ENCODE measurements at places on chromosomes 13 and 19.

DNA sequence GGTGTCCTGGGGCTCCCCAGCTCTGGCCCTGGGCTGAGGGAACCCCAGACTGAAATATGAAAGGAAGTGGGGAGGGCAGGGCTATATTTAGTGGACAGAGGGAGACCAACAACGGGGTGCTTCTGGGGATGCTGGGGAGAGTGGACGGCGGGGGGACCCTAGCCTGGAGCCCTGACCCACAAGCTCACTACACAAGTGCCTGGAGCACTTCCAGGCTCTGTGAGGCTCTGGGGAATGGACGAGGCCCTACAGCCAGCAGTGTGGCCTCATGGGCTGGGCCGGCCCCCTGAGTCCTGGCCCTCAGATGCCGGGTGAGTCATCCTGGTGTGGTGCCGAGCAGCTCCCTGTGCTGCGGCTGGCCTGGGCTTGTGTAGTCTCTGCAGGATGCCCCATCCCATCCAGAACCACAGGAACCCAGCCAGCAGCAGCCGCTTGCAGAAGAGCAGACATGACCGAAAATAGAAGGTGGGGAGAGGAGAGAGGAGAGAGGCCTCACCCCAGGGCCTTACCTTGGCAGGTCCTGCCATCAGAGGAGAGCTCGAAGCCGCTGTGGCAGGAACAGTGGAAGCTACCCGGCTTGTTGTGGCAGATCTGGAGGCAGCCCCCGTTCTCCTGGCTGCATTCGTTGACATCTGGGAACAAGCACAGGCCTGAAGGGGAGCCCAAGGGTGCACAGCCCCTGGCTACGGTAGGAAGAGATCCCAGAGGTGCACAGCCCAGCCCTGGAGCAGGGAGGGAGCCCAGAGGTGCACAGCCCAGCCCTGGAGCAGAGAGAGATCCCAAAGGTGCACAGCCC, 26.1 kb downstream of the GAS6 start:
- no peak for DNase-seq

- no peak for DNase-seq
These were observed at the start of gene TNFSF11 for GRCh38 chr13:42574011-42574410. Gene TNFSF11, plus strand, starts transcription at chr13:42574152. Its CDS starts 152 bp downstream, at chr13:42574304.

DNA sequence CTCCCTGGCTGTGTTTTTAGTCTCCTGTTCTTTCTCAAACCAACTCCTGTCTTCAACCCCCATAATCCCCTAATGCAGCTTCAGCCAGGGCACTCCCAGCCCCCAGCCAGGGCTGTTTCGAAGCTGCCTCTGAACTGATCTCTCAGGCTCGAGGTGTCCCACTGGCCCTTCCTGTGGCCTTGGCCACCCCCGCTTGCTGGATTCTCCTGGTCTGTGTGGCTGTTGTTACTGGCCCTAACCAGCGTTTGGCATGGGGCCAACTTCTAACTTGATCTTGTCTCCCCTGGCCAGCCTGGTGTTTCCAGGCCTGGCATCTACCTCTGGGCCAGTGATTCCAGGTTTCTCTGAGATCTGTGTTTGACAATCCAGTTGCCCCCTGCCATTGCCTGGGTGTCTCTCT, 11.0 kb downstream of the XAB2 start:
- no peak for DNase-seq

DNA sequence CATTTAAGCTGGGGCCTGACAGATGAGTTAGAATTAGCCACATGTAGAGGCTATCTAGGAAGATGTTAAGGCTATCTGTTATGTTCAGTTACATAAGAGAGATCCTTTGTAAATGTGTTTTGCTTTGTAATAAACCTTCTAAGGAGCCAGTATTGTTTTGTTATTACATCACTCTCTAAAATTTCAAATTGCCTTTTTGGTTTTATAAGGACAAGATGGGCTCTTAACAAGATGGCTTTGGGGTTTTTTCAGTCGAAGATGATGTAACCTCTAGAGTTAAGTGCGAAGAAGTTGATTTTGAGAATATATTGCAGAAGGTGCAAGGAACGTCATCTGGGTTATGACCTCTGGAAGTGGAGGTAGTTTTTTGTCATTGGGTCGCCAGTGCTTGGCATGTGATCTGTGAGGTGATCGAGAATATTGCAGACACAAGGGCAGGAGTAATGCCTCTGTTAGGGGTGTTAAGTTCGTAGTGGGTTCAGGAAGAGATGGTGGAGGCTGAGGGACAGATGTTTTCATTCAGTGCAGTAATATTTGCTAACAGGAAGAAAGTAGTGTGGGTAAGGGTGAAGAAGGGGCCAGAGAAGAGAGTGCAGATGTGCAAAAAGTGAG, 12.7 kb downstream of the LSM14A start:
- no peak for DNase-seq

DNA sequence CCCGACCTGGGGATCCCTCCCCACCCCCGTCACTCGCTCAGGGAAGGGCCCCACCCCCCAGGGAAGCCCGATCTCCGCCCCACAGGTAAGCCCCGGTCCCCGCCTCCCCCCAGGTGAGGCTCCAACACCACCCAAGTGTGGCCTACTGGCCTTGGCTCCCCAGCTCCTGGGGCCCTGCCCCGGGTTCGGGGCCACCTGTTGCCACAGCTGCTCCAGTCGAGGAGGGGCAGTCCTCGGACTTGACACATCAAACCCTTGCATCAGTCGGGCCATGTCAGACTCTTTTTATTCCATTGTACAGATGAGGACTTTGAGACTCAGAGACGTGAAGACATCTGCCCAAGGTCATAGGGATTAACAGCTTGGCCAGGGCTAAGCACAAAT, 512 bp downstream of the CC2D1A start:
- DNase-seq: peak; percentile 38

DNA sequence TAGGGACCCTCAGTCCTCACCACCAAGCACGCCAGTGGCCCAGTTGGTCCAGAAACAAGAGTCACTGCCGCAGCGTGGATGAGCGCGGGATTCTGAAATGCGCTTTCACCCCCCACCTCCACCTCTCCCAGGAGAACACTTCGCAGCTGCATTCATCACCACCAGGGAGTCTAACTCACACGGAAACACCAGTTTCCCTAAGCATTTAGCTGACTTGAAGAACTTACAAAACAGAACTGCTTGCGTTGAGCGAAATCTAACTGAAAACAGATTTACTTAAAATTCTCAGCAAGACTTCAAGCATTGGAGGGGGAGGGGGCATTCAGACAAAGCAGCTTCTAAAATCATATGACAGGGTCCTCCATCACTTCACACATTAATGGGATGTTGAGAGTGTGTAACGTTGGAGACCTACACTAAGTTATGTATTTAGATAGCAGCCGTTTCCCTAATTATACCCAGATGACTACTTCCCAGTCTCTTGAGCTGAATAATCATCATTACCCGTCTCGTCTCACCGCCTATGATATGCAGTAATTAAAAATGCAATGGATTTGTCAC, 258.2 kb upstream of the IRS2 start:
- no peak for DNase-seq

DNA sequence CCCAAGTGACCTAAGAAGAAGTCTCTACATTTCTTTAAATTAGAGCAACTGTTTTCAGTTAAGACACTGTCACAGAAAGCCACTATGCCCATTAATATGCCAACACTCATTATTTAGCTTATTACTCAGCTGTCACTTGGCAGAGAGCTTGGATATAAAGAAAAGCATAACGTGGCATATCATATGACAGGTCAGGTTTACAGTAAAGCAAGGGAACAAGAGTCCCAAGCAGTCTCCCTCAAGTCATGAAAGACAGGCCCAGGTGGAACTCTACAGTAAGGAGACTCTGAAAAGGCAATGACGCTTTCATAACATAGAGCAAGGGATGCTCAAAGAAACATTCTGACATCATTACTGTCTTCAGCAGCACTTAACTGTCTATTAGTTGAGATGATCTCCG, 6.3 kb downstream of the LHFPL6 start:
- DNase-seq: no peak

DNA sequence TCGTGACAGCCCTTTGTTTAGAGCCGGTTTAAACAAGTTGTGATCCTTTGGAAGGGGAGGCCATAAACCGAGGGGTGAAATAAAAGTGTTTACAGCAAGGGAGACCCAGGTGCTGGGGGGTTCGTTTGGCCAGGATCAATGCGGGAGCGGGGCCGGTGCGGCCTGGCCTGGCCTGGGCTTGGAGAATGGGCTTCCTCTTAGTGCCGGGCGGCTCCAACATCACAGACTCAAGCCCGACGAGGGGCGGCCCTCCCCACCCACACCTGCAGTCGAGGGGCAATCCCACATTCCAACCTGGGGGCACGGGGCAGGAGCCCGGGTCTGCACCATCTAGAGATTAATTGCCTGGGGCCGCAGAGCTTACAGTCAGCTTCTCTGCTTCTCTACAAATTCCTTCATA, 42.8 kb upstream of the GTF3A start:
- DNase-seq: no peak

GRCh38 chr19:17679526-17680229, 8.5 kb downstream of the UNC13A start:
- no peak for DNase-seq

DNA sequence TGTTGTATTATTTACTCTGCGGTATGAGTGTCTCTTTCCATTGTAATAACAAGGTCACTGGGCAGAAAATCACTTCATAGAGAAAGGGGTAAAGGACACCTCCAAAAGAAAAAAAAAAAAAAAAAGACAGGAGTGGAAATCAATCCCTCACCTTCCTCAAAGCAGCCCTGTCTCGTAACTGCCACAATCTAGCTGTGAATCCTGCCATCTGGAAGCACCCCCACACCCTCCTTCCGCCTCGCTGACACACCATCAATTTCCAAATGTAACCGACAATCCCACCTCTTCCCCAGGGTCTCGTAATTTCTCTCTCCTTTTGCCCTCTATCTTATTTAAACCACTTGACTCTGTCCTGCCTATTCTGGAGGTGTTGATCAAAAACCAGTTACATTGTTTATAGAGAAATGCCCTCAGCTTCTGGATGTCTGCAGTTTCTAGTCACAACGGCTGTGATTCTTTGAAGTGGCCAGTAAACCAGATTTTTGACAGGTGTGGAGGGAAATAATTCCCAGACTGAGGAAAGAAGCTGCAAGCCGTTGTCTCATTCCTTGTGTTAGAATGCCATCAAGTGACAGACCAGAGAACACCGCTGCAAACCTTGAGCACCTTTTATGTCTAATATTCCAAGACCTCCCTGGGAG, 9.1 kb upstream of the POP4 start:
- no peak for DNase-seq

Data from activated CD4-positive, alpha-beta T cell treated with anti-CD3 and anti-CD28 coated beads, Interleukin-2, amount 10 ng/mL, durations not matched to agents 7 days and 5 days (primary cell).